PC-3 (cell line): ENCODE measurements at places on chromosomes 6 and 20. TPM values are rescaled to one million over a fixed set of nuclear protein-coding genes. Genes with fewer than 3 reads are reported as not detected.

DNA sequence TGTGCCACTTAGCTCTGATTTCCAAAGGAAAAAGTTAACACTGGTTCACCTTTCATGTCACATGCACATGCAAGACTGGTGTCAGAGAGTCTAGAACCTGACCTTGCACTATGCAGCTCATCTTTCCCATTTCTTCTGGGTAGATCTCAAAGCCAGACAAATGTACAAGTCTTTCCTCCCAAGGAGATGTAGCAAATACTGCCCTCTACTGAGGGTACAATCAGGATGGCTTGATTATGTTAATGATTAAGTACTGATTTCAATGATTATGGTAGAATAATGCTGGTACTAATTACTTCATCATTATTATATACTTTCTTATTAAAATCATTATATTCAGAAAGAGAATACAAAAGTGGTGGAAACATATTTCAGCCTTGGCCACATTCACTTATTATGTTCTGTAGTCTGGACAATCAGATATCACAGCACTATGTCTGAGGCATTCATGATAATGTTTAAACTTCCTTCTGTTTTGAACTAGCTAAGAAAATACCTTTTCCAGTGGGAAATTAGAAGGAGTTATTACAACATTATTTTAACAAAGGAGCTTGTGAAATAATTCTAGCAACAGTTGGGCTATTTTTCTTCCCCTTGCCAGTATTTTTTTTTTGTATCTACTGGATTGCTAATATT is 68.5 kb upstream of the FOXO3 start:
- DNase-seq, result peak; percentile 57

GRCh38 chr20:57270204-57270984 is 4.0 kb upstream of the BMP7 start:
- DNase-seq, result no peak

Gene CST7
- total RNA-seq, result not detected in 2 replicates

DNA sequence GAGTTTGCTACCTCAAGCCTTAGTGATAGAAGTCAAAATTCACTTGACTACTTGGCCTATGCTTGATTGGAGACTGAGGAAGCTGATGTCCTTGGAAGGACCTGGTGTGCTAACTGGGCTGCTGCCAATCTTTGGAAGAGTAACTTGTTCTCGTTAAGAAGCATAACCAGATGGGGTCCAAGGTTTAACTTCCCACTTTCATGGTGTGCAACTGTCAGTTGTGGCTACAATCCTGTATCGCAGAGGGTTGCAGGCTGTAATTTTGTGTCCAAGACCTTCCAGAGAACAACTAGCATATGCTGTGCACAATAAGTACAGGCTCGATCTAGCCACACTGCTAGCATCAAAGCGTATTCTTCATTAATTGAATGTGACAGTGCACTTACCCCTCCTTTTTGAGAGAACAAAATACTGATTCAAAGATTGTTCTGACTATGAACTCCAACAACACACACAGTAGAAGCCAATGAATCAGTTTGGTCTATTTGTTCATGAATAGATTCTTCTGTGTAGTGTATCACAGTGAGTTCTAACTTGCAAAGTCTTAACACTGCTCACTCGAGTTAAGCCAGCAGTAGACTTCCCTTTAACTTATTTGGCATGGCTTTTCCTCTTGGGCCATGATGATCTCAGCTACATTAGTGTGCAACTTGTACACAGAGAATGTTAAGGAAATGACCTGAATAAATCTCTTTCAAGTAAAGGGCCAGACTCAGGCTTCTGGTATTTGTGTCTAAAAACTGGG is 15.8 kb upstream of the PLCB1 start:
- DNase-seq, result no peak

- no peak for DNase-seq
Measured at GRCh38 chr6:170108456-170108855, 182.4 kb downstream of the DLL1 start.

Gene CDH22
- total RNA-seq, result not detected in 2 replicates

DNA sequence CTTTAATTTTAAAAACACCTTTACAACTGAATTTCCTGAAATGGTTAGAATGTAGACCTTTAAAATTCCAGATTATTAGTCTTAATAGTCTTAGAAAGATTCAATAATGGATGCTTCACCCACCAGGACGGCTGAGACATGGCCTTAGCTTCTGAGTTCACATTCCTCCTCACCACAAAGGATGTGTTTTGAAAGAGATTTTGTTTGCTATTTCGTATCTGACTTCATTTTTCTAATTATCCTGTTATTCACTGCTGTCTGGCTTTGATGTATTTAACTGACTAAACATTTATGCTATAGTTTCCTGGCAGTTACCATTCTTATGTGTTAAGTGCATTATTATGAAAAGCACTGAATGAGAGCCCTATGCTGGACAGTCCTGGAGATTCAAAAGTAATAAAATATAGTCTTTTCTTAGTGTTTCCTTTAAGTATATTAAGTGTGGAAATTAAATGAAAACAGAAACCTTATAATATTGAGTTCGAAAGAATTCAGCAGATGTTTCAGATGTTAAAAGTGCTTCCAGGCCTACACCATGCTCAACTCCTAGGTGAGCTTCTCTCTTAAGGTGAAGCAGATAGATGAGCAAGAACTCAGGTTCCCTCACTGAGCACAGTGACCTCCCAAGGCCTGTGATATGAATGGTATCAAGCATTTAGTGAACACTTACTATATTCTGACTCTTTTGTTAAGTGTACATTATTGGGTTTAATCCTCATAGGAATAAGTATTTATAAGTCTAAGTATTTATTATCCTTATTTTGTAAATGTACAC is 40.3 kb downstream of the MAP3K4 start:
- DNase-seq, result peak; percentile 32

DNA sequence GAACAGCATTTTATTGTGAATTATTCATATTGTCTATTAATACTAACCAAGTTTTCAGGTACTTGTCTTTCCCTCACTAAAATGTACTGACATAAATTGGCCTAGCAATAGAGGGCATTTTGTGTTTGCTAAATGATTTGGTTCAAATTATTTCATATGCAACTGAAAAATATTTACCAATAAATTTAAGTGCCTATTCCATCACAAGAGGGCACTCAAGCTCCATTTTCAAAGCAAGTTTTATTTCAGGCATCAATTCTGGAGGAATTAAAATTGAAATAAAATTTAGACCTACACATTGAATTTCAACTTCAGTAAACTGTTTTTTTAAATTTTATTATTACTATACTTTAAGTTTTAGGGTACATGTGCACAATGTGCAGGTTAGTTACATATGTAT is 114.3 kb upstream of the SYNCRIP start:
- DNase-seq, result peak; percentile 59

DNA sequence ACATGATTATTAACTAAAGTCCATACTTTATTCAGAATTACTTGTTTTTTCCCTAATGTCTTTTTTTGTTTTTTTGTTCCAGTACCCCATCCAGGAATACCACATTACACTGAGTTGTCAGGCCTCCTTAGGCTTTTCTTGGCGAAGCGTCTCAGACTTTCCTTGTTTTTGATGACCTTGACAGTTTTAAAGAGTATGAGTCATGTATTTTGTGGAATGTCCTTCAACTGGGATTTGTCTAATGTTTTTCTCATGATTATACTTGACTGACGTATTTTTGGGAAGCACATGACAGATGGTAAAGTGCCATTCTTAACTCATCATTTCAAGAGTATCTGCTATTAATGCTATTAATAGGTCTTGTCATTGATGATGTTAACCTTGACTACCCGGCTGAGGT is 23.6 kb downstream of the ENPP1 start:
- DNase-seq, result peak; percentile 38

DNA sequence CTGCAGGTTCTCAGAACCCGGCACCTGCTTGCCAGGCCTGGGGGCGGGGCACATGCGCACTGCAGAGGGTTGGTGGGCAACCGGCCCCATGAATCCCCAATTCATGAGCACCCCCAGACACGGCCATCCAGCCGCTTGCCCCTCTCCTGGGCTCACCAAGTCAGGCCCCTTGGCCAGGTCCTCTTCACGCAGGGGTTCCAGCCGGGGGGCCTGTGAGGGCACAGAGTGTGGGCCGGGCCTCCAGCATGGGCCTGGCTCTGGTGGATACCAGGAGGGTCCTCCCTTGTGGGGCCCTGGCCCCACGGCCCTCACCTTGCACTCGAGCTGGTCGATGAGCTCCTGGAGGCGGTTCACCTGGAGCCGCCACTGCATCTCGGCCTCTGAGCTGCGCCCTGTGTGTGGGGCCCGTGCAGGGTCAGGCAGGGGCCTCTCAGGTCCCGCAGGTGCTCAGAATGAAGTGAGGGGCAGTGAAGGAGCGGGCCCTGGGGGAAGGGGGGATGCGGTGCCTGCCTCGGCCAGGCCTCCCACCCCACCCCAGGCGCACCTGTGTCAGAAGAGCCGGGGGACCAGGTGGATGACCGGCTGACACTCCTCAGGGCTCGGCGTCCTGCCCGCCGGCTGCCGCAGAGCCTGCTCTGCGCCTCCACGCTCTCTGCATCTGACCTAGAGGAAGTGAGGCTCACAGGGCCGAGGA is 2.6 kb upstream of the C20orf144 start:
- DNase-seq, result no peak

- peak; percentile 76 for DNase-seq
Measured at GRCh38 chr20:33667676-33668465, 1.1 kb downstream of the ACTL10 start.

Gene SMOC2
- not detected in 2 replicates for total RNA-seq

Gene ZNF334
- total RNA-seq, result 0.52 and 0.58 TPM in 2 replicates

Gene GRIK2
- total RNA-seq, result 0.55 and 2.8 TPM in 2 replicates

DNA sequence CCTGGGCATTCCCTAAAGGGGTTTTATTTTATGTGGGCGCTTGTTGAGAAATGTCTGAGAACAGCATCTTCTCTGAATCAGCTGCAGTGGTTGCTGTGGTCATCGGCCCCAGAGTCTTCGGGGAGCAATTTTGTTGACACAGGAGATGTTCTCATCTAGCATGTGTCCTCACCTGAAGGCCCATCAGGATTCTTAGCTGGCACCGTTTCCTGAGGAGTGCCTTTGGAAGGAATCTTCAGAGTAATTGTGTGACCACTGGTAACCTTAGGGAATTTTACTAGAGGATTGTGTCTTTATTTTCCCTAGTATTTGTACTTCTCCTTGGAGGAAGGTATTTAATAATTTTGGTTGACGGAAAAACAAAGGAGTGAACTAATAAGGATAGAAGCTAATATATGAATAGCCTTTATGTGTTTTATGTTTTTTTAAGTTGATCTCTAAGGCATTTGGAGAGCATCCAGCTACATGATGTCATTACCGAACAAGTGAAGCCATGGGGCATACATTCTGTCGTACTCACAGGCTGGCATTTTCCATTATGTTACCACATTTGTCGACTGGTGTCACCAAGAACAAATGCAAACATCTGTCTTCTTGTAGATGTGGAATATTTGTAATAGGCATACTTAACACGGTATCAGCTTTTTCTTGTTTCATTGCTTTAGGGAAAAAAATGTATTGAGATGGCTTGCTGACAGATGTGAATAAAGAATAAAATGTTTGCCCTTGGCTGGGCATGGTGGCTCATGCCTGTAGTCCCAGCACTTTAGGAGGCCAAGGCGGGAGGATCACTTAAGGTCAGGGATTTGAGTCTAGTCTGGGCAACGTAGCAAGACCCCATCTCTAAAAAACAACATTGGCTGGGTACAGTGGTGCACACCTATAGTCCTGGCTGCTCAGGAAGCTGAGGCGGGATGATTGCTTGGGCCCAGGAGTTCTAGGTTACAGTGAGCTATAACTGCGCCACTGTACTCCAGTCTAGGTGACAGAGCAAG is 41.9 kb downstream of the TULP4 start:
- DNase-seq, result no peak

Gene RWDD1
- 18.4 and 24.6 TPM in 2 replicates for total RNA-seq

DNA sequence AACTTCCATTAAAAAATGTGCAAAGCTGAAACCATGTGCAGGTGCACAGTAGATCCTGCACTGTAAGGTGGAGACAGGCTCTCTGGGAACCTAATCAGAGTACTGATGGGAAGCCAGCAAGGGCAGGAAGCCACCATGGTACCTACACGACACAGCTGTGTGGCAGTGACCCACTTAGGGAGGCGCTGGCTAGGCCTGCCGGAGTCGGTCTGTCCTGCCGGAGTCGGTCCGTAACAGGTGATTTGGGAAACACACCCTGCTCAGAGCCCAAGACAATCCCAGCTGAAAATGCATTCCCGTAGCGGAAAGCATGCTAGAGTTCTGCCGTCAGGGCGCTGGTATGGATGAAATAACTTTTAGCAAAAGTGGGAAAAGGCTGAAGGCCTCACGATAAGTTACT is 17.2 kb downstream of the TXNDC5 start:
- no peak for DNase-seq

DNA sequence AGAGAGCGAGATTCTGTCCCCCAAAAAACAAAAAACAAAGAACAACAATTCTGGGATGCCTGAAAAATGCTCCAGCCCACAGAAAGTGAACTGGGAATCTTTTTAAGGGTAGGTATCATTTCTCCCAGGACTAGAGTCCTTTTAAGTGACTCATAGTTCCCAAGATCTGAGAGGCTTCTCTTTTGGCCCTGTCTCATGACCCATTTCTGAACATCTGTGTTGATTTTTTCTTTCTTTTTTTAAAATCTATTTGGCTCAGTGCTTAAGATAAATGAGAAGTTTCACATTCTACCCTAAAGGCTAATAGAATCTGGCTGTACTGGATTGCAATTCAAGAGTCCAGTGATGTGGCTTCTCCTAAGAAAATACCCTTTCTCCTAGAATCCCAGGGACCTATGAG is 217.6 kb upstream of the FOXQ1 start:
- DNase-seq, result no peak

Gene NKAPL
- total RNA-seq, result not detected in 2 replicates

DNA sequence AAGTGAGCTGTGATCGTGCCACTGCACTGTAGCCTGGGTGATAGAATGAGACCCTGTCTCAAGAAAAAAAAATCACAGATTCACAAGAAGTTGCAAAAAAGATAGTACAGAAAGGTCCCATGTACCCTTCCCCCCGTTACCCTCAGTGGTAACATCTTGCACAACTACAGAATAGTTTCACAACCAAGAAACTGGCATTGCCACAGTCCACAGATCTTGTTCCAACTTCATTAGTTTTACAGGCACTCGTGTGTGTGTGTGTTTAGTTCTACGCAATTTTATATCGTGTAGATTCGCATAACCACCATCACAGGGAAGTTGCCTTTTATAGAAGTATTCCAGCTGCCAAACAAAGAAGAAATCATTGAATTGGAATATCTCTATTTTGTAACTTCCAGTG is 19.1 kb downstream of the SPATA2 start:
- no peak for DNase-seq

- peak; percentile 46 for DNase-seq
Measured at GRCh38 chr6:151807513-151808370, at the start of gene ESR1. Gene ESR1 (plus strand): TSS chr6:151807682. CDS start chr6:151807913, 231 bp downstream.
